ENCODE measurements at places on chromosomes 13 and 19. TPM values are rescaled to one million over a fixed set of nuclear protein-coding genes. Genes with fewer than 3 reads are reported as not detected.

DNA sequence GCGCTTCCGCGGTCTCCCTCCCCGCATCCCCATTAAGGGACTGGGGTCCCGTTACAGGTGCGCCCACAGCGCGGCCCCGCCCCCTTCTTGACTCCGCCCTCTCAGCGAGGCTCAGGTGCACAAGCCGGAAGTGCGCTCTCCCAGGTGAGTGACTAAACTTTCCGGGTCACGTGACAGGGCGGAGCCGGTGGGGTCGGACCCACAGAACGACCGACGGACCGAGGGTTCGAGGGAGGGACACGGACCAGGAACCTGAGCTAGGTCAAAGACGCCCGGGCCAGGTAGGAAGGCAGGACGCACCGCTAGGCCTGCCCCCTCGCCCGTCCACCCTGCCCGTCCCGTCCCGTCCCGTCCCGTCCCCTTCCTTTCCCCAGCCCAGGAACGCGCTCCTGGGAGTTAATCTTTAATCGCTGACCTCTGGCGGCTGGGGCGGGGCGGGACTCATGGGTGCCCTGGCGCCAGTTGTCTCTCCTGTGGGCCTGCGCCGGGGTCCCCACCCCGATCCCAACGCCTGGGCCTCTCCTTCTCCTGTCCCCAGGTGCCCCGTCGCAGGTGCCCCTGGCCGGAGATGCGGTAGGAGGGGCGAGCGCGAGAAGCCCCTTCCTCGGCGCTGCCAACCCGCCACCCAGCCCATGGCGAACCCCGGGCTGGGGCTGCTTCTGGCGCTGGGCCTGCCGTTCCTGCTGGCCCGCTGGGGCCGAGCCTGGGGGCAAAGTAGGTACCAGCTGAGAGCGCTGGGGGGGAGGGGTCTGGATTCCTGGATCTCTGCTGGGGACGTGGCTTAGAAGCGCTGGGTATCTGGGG, at the start of gene CRB3:
TSS of gene CRB3 (plus strand) at position 202 of the 804 bp plus-strand sequence. CDS start at position 633, 431 bp downstream.
- DNase-seq = no peak

- no peak for DNase-seq
These were observed 7.8 kb downstream of the ACTN4 start for GRCh38 chr19:38655148-38655824.

DNA sequence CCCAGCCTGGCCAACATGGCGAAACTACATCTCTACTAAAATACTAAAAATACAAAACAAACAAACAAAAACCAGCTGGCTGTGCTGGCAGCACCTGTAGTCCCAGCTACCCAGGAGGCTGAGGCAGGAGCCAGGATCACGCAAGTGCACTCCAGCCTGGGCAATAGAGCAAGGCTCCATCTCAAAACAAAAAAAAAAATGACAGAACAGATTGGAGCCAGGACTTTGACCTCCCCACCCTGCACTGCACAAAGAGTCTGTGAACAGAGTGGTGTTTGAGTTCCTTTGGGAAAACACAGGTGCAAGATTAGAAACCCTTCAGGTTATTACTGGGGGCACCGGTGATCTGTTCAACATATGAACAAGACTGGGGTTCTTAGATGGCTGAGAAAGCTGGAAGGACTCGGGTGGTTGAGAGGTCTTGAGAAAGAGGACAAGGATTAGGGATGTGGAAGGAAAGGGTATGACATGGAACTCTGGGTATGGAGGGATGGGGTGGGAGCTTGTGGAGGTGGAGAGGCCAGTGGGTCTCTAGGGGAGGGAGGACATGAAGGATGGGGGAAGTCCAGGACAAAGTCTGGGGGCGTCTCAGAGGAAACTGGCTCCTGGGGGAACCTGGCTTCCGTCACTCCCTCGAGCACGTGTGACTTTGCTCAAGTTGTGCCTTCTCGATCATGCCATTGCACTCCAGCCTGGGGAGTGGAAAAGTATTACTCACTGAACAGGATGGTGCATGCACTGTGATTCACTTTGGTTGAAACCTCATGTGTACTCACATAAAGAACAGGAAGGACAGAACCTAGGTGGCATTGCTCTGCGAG, 25.9 kb downstream of the RCN3 start:
- DNase-seq = no peak

DNA sequence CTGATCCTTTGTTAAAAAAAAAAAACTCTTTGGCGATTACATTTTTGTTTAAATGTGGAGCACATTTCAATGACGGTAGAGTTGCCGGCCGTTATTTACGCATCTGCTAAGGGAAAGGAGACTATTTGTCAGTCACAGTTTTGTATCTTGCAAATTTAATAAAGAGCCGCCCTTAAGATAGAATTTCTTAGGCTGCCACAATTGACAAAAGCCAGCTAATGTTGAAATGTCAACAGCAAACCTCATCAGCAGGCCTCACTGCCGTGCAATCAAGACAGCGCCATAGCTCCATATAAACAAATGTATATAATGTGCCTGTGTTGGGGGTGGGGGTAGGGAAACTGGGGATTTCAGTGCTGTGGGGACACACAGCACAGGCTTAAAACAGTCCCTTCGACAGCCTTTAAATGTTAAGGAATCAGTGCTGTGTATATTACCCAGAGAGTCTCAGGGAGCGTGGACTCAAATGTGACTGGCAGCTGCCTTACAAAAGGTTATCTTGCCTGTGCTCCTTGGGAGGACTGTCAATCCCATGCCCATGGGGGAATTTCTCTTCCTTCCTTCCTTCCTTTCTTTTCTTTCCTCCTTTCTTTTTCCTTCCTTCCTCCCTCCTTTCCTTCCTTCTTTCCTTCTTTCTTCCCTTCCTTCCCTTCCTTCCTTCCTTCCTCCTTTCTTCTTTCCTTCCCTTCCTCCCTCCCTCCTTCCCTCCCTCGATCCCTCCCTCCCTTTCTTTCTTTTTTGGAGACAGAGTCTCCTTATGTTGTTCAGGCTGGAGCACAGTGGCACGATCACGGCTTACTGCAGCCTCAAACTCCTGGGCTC, 108.0 kb downstream of the URI1 start:
- DNase-seq = no peak

Gene CCDC8
- total RNA-seq = 17.7 TPM

GRCh38 chr19:4593409-4593851, 33.9 kb upstream of the SEMA6B start:
- DNase-seq = no peak

Gene PTGER1
- total RNA-seq = 1.6 TPM

- DNase-seq = no peak
These were observed 8.6 kb upstream of the IRGC start for GRCh38 chr19:43707158-43707712.

DNA sequence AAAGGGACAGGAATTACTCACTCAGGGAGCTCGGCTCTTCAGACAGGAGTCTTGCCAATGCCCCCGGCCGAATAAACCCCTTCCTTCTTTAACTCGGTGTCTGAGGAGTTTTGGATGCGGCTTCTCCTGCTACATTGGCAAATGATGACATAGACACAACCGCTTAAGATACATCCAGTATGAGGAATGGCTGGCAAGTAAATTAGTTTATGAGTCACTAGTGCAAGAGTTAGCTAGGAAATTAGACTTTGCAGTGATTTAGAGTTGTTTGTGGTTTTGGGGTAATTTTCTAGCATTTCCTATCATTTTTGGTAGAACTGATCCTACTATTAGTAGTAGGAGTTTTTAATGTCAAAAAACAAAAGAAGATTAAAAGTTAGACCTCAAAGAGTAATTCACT, 166.2 kb downstream of the SLITRK1 start:
- no peak for DNase-seq

- peak; percentile 87 for DNase-seq
These were observed 38.8 kb downstream of the ARHGEF7 start for GRCh38 chr13:111153977-111154332.

GRCh38 chr13:26946684-26947343, 186.2 kb upstream of the GPR12 start:
- no peak for DNase-seq

Gene SBNO2
- total RNA-seq = 71.0 TPM

GRCh38 chr13:21328836-21329477, 130.1 kb downstream of the ZDHHC20 start:
- DNase-seq = no peak

DNA sequence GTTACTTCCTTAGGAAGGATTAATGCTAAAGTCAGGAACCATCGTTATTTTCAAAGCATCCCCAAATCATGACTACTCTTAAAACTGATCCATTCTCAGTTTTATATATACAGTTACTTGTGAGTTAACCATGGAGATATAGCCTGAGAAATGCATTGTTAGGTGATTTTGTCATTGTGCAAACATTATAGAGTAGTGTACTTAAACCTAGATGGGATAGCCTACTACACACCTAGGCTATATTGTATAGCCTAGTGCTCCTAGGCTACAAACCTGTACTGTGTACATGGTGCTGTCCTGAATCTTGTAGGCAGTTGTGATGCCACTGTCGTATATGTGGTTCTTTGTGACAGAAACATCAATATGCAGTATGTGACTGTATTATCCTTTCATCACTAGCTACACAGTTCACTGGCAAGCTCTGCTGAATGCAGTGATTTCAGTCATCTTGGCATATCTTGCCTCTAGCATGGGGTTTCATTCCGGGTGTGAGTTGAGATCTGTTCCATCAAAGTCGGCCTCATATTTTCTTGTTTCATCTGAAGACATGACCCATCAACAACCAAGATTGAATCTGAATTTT, 45.3 kb downstream of the CDK8 start:
- DNase-seq = no peak

- DNase-seq = no peak
These were observed 4.4 kb downstream of the CCDC61 start for GRCh38 chr19:45999653-46000121.

DNA sequence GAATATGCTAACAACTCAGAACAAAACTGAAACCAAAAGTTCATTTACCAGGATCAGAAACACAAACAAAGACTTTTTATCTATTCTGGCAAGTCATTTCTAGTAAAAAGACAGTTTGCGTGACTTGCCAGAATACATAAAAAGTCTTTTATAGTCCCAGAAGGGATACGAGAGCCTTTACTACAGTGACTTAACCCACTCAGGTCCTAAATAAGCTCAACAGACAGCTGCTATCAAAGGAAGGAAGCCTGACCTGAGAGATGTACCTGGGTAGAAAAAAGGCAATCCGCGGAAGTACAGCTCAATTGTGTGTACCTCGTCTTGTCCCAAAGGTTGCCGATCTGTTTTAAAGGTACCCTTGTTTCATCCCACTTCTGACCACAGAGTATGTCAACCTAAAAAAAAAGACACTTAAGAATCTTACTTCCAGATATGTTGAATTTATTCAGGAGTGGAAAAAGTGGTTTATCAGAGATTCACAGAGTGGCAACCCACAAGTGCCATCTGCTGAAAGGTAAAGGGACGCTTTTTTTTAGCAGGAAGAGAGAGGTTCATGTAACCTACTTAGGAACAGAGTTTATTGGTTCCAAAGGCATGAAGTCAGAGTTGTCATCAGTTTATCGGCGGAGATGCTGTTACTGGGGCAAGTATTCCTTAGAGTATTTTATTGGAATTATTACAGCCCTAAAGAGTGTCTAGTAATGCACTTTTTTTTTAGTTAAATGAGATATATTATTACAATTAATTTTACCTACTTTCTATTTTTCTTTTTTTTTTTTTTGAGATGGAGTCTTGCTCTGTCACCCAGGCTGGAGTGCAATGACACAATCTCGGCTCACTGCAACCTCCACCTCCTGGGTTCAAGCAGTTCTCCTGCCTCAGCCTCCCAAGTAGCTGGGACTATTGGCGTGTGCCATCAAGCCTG, 69.7 kb upstream of the C1QTNF9B start:
- no peak for DNase-seq

Gene ZNF665
- total RNA-seq = 5.4 TPM

- no peak for DNase-seq
These were observed 20.8 kb upstream of the SGCG start for GRCh38 chr13:23159760-23160637.

DNA sequence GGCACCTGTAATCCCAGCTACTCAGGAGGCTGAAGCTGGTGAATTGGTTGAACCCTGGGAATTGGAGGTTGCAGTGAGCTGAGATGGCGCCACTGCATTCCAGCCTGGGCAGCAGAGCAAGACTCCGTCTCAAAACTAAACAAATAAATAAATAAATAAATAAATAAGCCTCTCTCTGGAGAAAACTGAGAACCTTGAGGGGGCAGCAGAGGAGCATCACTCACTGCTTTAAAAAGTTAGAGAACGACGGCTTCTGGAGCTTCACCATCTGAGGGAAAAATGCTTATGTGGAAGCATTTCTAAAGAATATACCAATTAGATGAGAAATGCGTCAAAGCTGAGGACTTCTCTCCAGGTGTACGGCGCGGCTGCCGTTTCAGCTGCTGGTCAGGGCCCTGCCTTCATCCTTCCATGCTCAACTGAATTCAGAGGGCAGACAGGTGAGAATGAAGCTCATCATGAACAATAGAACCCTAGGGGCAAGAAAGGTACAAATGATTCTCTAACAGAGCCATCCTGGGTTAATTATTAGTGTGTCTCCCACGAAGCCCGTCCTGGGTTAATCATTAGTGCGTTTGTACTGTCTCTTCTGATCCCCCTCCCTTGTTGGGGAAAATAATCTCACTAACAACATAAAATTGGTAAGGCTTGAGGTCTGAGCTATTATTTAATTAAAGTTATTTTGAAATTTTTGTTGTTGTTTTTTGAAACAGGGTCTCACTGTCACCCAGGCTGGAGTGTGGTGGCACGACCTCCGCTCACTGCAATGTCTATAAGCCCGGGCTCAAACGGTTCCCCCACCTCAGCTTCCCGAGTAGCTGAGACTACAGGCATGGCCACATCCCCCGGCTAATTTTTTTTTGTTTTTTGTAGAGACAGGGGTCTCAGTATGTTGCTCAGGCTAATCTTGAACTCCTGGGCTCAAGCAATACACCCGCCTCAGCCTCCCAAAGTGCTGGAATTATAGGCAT, 80.1 kb downstream of the IPO5 start:
- DNase-seq = no peak

Gene C5AR2
- total RNA-seq = 8.2 TPM

DNA sequence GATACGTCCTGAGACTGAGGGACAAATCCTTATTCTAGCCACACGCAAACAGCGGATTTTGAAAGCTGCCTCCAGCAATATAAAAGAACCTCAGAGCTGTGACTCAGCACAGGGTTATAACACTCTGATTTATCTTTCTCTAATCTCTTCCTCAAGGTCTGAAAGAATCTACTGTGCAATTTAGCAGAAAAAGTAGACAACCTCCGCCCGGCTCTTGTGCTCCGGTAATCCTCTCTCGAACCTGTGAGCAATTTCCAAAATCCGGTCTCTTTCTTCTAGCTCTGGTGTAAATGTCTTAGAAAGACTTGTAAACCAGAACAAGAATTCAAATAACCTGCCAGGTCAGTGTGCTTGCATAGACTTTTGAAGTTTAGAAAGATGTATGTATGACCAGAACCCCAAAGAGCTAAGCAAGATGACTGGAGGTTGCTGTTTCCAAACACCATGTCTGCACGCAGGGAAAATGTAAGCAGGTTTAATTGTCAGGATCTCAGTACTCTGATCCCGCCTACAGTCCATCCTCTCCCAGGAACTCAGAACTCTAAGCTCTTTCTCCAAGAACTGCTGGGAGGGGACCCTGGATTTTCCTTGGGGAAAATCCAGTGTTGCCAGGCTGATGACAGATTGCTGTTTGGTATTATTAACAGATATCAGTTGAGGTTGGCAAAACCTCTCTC, 338.1 kb downstream of the RFC3 start:
- DNase-seq = no peak
